ENCODE measurements at places on chromosomes 4 and X.

GRCh38 chrX:46758956-46759644 is at the start of gene SLC9A7:
SLC9A7 (minus strand) TSS chrX:46759118; CDS start chrX:46759029, 89 bp downstream.
- DNase-seq: peak; percentile 84
- H3K36me3 ChIP-seq: no peaks in the 10 kb centered on the region
- peaks cover 32% of the 10 kb centered on the region for H3K4me1 ChIP-seq
- peak within 1 kb of the TSS; percentile 68 for H3K27ac ChIP-seq
- no peaks in the 10 kb centered on the region for H3K27me3 ChIP-seq
- H3K4me3 ChIP-seq: peak within 1 kb of the TSS; percentile 98

GRCh38 chrX:100748108-100748507 is 16.2 kb upstream of the SYTL4 start:
- peak overlapping the region; percentile 40 for H3K27ac ChIP-seq
- no peaks in the 10 kb centered on the region for H3K36me3 ChIP-seq
- DNase-seq: peak; percentile 44
- H3K4me1 ChIP-seq: peaks cover 9% of the 10 kb centered on the region
- no peak overlapping the region for H3K4me3 ChIP-seq

- H3K4me1 ChIP-seq: no peaks in the 10 kb centered on the region
- no peaks in the 10 kb centered on the region for H3K27me3 ChIP-seq
- no peaks in the 10 kb centered on the region for H3K36me3 ChIP-seq
- DNase-seq: peak; percentile 29
- H3K27ac ChIP-seq: no peak overlapping the region
Measured at GRCh38 chr4:96016634-96017299, 176.9 kb downstream of the PDHA2 start.

GRCh38 chrX:71996136-71996535 is 85.5 kb downstream of the NHSL2 start:
- H3K4me1 ChIP-seq: peaks cover 6% of the 10 kb centered on the region
- H3K27ac ChIP-seq: no peak overlapping the region
- no peak overlapping the region for H3K4me3 ChIP-seq
- no peaks in the 10 kb centered on the region for H3K36me3 ChIP-seq
- no peaks in the 10 kb centered on the region for H3K27me3 ChIP-seq

DNA sequence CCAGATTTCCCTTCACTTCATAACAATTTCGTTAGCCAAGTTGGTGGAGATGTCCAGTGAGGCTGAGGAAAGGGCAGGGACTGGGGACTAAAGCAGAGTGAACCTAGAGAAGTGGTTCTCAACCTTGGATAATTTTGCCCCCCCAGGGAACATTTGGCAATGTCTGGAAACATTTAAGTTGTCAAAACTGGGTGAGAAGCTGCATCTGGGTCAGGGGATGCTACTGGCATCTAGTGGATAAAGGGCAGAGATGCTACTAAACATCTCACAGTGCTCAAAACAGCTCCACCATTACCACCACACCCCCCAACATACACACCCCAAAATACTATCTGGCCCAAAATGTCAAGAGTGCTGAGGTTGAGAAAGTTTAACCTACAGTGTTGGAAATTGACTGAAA is 32.0 kb upstream of the FGF16 start:
- no peak overlapping the region for H3K27ac ChIP-seq
- H3K27me3 ChIP-seq: no peaks in the 10 kb centered on the region
- no peaks in the 10 kb centered on the region for H3K36me3 ChIP-seq
- peaks cover 9% of the 10 kb centered on the region for H3K4me1 ChIP-seq
- DNase-seq: peak; percentile 44

DNA sequence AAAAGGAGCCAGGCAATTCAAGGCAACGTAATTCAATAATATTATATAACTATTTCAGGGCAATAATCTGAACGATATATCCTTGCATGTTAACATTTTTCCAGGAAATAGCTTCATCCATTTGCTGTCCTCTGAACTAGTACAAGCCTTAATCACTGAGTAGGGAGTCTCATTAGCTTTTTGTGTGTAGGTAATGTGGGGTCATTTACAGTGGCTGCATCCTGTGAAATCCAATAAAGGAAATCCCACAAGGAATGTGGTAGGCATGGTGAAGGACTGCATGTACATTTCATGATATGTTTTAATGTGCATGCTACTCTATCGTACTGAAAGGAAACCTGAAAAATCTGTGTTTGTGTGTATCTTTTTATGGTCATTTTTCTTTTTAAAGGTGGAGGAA is 103.5 kb downstream of the SLC4A4 start:
- no peaks in the 10 kb centered on the region for H3K36me3 ChIP-seq
- no peak for DNase-seq
- H3K4me3 ChIP-seq: no peak overlapping the region
- H3K27me3 ChIP-seq: no peaks in the 10 kb centered on the region
- no peak overlapping the region for H3K27ac ChIP-seq
- peaks cover 5% of the 10 kb centered on the region for H3K4me1 ChIP-seq

DNA sequence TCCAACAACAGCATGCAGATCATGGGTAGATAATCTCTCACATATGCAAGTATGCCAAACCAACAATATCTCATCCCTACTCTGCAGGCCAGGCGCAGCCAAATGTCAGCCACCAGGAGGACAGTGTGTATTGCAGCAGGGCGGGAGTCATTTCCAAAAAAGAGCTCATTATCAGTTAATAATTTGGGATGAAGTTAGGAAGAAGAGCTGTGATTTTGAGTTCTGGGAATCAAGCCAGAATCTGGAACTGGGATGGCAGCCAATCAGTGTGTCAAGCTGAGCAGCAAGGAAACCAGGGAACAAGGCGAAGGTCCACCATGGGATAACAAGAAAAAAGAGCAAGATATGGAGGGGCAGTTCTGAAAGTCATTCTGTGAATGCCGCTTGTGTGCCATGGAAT is 88.2 kb upstream of the CAMK2D start:
- DNase-seq: no peak
- no peaks in the 10 kb centered on the region for H3K36me3 ChIP-seq
- no peaks in the 10 kb centered on the region for H3K27me3 ChIP-seq
- H3K4me1 ChIP-seq: no peaks in the 10 kb centered on the region
- no peak overlapping the region for H3K27ac ChIP-seq

- no peak overlapping the region for H3K4me3 ChIP-seq
- peak; percentile 74 for DNase-seq
- H3K27ac ChIP-seq: no peak overlapping the region
Measured at GRCh38 chr4:5812506-5813229, 80.2 kb downstream of the CRMP1 start.

DNA sequence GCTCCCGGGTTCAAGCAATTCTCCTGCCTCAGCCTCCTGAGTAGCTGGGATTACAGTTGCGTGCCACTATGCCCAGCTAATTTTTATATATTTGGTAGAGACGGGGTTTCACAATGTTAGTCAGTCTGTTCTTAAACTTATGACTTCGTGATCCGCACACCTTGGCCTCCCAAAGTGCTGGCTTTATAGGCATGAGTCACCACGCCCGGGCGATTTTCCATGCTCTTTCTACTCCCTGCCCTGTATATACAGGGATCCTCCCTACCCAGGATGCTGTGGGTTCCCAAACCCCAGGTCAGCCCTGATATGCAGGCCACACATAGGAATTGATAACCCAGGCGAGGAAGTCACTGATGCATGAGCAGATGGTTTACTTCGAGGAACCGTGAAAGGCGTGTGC is 31.4 kb downstream of the SSX5 start:
- H3K4me3 ChIP-seq: no peak overlapping the region
- no peaks in the 10 kb centered on the region for H3K36me3 ChIP-seq
- H3K27ac ChIP-seq: peak overlapping the region; percentile 90
- H3K27me3 ChIP-seq: no peaks in the 10 kb centered on the region

GRCh38 chrX:68490644-68491043 is 8.2 kb upstream of the YIPF6 start:
- H3K27me3 ChIP-seq: no peaks in the 10 kb centered on the region
- no peak overlapping the region for H3K4me3 ChIP-seq
- DNase-seq: peak; percentile 62
- H3K4me1 ChIP-seq: peaks cover 14% of the 10 kb centered on the region
- H3K36me3 ChIP-seq: no peaks in the 10 kb centered on the region

- H3K36me3 ChIP-seq: no peaks in the 10 kb centered on the region
- H3K27ac ChIP-seq: no peak overlapping the region
- peaks cover 4% of the 10 kb centered on the region for H3K4me1 ChIP-seq
- H3K27me3 ChIP-seq: no peaks in the 10 kb centered on the region
Measured at GRCh38 chr4:8084712-8085490, 73.7 kb downstream of the ABLIM2 start.

- H3K27ac ChIP-seq: no peak overlapping the region
- peak overlapping the region; percentile 62 for H3K4me3 ChIP-seq
- no peaks in the 10 kb centered on the region for H3K27me3 ChIP-seq
- H3K4me1 ChIP-seq: no peaks in the 10 kb centered on the region
Measured at GRCh38 chr4:132227151-132227856, 921.8 kb upstream of the PCDH10 start.
